ENCODE measurements at places on chromosomes 7 and 10.

- DNase-seq = no peak
Observed at GRCh38 chr10:7261351-7261750, 149.5 kb downstream of the SFMBT2 start.

DNA sequence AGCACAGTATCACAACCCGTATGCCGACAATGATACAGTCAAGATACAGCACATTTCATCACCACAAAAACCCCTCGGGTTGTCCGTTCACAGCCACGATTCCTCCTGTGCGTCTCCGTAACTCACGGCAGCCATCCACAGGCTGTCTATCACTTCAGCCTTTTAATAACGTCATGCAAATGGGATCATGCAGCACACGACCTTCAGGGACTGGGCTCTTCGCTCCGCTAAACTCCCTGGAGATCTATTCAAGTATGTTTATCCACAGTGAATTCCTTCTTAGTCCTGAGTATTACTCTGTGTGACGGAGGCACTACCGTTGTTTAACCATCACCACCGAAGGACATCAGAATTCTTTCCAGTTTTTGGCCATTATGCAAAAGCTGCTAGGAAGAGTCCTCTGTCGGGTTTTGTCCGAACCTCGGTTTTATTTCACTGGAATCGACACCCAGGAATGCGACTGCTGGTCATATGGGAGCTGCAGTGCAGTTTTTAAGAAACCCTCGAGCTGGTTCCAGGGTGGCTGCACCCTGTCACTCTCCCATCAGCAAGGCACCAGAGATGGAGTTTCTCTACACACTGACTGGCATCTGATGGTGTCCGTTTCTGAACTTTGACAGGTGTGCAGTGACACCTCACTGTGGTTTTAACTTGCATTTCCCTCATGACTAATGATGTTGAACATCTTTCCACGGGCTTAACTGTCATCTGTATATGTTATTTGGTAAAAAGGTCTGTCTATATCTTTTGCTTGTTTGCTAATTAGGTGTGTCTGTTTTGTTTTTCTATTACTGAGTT, 193.6 kb downstream of the MAD1L1 start:
- no peak for DNase-seq

DNA sequence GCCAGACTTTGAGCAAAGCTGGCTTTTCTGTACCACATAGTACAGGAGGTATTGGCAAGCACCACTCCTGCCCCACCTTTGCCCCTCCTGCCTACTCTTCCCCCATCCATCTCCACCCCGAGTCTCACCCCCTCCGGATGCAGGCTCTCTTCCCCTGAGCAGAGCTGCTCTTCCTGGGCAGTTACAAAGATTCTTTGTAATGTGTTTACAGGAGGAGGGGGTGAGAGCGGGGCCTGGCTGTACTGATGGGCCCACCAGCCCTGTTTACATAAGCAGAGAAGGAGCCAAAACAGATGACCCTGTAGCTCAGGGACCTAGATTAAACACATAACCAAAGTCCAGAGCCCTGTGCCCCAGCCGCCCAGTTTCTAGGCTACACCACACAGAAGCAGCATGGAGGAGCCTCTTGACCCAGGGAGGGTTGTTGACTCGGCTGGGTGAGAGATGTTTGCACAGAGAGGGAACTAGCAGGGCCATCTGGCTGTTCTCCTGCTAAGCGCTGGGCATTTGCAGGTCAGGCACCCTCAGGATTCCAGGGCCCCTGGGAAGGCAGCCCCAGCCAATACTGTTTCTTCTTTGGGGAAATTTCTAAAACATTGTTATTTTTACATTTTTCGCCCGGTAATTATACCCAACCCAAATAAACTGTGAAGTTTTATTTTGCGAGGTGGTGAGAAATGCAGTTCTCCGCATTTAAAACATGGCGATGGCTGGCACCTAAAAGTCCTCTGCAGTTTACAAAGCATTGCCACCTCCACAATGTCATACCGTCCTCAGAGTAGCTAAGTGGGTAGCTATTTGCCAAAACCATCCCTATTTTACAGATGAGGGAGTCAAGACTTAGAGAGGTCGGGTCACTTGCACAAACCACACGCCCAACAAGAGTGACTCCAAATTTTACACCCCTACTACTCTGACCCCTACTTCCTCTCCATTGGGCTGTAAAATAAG, 11.4 kb upstream of the ZKSCAN1 start:
- DNase-seq = no peak

DNA sequence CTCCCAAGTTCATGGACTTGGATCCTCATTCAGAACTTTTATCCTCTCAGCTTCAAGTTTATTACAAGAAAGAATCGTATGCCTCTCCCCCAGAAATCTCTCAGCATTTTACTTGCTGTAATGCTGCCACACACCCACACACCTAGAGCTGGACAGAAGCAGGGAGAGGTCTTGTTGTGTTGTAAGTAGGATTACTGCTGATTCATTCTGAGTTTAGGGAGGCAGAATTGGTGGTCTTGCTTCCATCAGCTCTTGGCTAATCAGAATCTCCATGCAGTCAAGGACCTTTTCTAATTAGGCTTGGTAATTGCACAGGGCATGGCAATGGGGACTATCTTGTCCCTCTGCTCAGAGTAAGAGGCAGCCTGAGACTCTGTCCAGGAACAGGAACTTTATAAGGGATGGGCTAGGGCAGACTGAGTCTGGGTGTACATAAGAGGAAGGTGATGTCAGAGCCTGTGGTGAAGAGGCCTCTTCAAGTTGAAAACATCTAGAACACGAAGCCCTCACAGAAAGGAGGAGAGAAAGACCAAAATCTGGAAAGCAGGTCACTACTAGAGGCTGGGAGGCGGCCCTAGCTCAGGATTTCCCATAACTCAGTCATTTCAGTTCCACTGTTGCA, 7.0 kb upstream of the PTPRE start:
- no peak for DNase-seq

DNA sequence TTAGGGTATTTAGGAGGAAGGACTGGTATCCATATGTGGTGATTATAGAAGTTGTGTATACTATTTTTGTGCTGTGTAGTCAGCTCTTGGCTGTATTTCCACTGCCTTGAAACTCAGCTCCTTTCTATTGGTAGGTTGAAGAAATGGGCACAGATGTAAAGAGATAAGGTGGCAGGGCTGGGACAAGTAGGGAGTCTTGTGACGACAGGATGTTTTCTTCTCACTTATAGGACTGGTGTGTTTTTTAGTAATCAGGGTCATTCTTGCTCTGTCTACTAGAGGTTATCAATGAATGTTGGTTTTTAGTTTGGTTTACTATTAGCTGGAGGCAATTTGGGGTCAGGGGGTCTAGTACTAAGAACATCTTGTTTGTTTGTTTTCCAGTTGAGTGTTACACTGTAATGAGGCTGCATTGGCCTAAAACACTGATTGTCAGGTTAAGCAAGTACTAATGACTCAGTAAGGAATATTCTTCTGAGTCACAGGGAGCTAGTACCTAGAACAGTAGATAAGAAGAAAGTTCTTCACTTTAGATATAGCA, 11.8 kb downstream of the UBN2 start:
- peak; percentile 11 for DNase-seq

- peak; percentile 64 for DNase-seq
Observed at GRCh38 chr7:127437837-127438236, 45.3 kb upstream of the ZNF800 start.

- no peak for DNase-seq
Observed at GRCh38 chr7:40493609-40494051, 358.8 kb downstream of the SUGCT start.

DNA sequence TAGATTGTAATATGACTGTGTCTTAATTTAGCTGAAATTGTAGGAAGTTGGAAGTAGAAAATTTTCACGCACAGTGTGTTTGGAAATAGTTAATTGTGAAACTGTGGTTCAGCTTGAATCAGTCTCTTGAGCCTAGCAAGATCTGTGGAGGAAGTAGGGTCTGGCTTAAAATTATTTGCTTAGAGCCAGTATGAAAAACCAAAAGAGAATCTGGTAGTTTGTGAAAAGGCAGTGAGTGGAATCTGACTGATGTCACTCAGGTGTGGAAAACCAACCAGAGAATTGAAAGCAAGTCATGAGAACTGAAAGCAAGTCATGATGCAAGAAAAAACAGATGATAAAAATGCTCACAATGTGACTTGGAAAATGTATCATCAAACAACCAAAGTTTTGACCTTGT, 11.5 kb downstream of the LIPJ start:
- no peak for DNase-seq

DNA sequence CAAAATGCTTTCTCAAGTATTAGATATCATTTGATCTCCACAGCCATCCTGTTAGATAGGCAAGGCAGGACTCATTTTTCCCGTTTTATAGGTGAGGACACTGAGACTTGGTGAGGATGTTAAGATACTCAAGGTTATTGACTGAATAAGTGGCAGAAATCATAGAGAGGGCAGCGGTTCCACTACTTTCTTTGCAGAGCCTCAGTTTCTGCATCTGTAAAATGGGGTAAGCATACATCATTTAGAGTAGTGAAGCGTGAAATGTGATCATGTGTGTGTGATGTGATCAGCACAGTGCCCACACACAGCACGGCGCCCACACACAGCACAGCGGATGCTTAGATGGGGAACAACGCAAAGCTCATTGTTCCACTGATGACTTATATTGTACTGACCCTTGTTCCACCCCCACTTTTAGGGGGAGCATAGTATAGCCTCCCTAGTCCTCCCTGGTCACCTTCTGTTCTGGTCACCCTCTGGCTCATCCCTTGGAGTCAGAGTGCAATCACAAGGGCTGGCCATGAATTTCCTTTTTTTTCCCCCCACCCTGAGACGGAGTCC, 10.5 kb downstream of the UBTD1 start:
- DNase-seq = no peak

DNA sequence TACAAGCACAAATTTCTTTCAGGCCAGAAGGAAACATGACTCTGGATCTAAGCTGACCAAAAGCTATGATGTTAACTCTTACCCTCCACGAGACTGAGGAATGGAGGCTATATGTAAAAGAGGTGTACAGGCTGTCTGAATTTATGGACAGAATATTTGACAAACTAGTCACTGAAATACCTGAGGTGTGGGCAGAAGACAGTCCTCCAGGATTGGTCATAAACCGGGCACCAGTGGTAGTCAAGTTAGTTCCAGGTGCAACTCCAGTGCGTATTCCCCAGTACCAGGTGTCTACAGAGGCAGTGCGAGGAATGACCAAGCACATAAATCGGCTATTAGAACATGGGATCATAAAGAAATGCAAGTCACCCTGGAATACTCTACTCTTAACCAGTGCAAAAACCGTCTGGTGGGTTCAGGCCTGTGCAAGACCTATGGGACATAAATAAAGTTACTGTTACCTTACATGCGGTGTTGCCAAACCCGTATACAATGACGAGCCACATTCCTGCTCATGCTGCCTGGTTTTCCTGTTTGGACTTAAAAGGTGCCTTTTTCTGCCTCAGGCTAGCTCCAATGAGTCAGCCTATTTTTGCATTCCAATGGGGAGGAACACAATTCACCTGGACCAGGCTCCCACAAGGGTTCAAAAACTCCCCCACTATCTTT, 6.7 kb upstream of the CYREN start:
- no peak for DNase-seq

GRCh38 chr10:11499425-11500071, 111.9 kb downstream of the USP6NL start:
- no peak for DNase-seq

DNA sequence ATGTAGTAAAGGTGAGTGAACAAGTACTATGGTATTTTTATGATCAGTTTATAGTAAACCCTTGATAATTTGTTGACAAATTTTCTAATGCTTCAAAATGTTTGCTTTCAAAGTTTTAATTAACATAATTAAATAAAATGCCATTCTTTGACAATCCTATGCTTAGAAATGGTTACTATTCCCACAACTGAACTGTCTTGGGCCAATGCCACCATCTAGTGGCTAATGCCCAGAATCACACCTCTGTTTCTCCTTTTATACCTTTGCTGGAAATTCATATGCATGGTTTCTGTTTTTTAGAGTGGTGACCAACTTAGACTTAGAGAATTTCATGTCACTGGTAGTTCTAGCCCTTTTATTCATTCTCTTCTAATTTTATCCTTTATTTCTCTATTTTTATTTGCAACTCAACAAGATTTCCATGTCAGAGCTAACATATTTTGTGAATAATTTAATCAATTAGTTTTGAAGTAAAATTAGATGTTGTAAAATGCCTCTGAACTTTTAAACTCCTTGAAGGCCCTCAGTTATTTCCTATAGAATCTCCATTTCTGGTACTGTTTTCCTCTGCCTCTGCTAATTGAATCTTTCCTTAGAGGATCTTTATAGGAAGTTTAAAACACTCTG, 31.1 kb downstream of the PCGF5 start:
- peak; percentile 69 for DNase-seq

DNA sequence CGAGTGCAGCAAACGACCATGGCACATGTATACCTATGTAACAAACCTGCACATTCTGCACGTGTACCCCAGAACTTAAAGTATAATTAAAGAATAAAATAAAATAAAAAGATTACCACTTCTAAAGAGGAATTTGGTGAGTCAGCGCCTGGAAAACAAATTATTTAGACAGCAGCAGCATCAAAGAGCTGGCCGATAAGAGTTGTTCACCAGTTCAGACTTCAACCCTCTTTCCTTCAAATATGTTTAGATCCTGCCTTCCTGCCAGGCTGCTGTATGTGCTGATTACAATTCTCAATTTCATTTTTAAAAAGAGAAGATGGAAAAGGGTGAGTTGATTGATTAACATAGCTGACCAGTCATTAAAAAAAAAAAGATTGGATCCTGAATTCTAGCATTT, 672.0 kb upstream of the NRP1 start:
- no peak for DNase-seq

GRCh38 chr7:70726951-70727378, 405.0 kb upstream of the GALNT17 start:
- no peak for DNase-seq

DNA sequence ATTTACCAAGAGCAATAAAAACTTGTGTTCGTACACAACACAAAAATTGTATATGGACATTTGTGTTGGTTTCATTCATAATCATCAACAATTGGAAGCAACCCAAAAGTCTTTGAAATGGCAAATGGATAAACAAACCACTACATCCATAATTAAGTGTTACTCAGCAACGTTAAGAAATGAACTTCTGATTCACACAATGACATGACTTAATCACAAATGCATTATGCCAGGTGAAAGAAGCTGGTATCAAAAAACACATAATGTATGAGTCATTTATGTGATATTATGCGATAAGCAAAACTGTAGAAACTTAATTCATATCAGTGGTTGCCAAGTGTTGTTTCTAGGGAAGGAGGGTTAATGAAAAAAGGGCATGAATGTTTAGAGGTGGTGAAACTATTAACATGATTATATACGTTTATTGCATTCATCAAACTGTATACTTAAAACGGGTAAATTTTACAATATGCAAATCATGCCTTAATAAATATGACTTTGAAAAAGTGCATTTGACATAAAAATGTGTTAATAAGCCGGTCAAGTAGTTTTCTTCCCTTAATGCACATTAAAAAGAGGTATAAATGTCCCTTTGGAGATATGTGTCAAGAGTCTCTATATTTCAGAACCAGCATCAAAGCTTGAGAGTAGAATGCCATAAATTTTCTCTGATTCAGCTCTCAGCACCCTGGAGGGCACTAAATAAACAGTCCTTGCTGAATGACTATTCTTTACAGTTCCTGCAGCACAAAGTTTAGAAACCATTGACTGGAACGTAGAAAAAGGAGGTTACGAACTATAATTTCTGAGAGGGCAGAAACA, 84.8 kb upstream of the GRM3 start:
- DNase-seq = no peak

- no peak for DNase-seq
Observed at GRCh38 chr10:77616766-77617165, 20.8 kb downstream of the KCNMA1 start.

GRCh38 chr7:30471205-30471604, 7.4 kb downstream of the NOD1 start:
- no peak for DNase-seq
